ENCODE measurements at places on chromosomes 12 and 14.

DNA sequence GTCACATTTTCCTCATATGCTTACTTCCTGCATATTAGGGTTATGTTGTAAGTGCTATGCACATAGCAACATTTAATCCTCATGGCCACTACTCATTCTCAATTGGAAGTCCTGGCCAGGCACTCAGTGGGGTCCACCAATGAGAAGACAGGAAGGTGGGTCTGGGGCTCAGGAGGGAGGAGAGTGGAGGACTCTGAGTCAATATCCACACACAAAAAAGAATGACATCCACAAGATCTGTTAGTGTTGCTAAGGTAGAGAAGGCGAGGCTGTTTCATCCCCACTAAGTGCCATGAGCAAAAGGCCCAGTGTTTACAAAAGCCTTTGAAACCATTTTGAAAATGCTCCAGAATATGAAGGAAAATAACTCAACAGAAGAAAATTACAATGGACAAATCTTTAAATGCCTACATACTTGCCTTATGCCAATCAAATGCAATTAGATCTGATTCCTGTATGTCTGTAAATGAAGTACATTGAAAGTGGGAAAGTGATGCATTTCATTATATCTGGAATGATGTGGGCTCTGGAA, 53.9 kb downstream of the EID3 start:
- no peak for DNase-seq

- DNase-seq = no peak
Measured at GRCh38 chr14:20602583-20602982, 11.4 kb upstream of the RNASE12 start.

- DNase-seq = no peak
Measured at GRCh38 chr12:63885401-63885800, 40.9 kb downstream of the SRGAP1 start.

DNA sequence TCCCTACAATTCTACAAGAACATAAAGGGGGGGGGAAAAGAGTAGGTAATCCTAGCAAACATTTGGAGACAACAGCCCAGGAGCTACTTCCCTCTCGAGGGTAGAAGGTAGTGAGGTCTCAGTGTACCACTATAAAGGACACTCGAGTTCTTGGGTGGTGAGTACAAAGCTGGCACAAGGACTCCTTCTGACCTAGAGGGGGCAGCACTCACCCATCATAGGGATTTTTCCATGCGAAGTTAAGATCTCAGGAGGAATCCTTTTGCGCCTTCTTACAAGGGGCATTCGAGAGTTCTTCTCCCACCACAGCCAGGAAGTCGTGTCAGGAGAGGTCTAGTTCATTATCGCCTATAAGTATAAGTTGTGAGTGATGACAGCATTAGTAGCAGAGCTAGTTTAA, 200.2 kb upstream of the RBM19 start:
- DNase-seq = peak; percentile 33

DNA sequence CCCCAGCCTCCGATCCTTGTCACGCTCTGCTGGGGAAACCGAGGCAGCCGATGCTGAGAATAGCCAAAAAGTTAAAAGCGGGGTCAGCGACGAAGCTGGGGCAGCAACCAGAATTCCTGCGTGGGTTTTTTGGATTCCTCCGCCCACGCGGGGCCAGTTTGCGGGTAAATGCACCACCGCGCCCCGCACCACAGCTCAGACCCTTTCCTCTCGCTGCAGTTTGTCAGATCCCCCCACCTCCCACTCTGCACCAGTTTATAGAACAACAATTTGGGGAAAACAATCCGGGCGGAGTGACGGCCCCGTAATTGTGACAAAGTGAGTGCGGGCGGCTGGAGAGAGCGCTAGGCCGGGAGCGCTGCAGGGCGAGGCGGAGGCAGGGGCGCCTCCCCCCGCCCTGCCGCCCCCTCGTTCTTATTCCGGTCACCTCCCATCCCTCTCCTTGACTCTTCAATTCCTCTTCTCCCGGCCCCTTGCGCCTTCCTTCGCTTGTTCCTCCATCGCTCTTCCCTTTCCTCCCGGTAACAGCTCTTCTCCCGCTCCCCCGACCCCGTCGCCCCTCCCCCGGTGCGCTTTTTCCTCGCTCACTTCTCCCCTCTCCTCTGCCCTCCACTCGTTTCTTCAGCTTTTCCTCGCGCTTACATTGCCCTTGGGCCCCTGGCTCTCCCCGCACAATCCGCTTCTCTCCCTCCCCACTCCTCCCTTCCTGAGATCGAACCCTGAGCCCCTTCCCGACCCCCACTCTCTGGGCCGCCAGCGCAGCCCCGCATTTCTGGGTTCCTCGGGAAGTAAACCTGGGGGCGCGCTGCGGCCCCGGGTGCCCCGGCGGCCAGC, 646 bp upstream of the DNAJC22 start:
- DNase-seq = no peak

DNA sequence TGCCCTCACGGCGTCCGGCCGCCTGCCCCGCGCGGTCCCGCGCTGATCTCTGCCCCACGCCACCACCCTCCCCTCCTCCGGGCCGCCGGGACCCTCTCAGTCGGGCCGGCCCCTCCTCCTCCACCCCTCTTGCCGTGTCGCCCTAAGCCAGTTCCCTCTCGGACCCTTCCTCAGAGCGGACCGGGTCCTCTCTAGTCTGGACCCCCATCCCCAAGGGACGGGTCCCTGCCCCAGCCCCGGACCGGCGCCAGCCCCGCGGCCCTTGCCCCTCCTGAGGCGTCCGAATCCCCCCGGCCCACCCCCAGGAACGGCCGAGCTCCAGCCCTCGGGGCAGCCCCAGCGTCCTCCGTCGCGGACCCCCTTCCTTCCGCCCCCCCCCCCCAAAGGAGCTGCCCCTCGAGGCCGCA, 485 bp downstream of the PPP4R4 start:
- no peak for DNase-seq

GRCh38 chr14:74619672-74620131, 7.7 kb upstream of the LTBP2 start:
- no peak for DNase-seq

GRCh38 chr14:36221112-36221511, 44.6 kb upstream of the PTCSC3 start:
- no peak for DNase-seq

- DNase-seq = no peak
Measured at GRCh38 chr12:6340745-6341416, 995 bp downstream of the TNFRSF1A start.

DNA sequence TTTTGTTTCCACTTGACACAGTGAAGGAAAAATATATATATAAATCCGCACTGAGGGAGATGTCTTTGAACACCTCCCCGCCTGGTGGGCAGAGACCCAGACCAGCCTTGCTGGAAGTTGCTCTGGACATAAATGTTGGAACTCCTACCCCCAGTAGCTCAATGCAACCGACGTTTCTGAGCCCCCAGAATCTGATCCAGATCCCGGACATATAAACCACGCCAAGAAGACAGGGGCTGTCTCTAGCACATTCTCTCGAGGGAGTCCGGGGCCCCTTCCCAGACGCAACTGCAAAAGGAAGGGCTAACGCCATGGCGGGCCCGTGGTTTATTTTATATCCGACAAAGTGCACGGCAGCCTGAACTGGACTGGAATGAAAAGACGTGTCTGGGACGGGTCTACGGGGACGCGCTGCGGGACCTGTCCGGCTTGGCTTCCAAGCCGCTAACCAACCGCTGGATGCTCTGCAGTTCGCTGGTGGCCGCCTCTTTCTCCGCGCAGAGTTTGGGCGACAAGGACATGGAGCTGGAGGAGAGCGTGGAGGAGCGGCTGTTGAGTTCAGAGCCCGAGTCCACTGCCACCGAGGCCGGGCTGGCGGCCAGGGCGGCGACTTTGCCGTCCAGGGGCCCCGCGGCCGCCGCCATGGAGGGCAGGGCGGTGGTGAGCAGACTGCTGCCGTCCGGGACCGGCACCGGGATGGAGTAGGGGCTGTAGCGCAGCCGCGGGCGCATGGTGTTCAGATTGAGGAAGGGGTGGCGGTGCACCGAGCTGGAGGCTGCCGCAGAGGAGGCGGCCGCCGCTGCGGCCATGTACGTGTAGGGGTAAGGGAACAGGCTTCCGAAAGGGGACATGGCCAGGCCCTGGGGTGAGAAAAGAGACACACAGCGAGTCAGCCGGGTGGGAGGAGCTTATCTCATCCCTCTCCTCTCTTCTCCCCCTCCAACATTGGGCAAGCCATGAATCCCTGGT, 12.2 kb downstream of the TBX3 start:
- DNase-seq = no peak

DNA sequence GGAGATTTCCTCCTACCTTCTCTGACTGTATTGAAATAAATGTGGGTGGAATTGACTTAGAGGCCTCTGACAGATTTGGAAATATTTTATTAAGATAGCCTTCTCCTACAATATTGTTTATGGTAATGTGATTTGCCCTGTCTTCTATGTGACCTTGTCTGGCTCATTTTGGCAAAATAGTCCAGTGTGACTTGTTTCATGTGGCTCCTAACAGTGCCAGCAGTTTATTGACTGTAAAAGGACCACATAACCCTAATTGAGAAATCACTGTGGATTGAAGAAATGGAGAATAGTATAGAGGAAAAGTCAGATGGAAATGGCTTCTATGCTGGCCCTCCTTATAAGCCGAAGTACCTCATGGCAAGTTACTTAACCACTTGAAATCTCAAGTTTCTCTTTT, 170.9 kb upstream of the PTPRQ start:
- DNase-seq = no peak

- no peak for DNase-seq
Measured at GRCh38 chr12:42182394-42182793, 37.7 kb upstream of the GXYLT1 start.

DNA sequence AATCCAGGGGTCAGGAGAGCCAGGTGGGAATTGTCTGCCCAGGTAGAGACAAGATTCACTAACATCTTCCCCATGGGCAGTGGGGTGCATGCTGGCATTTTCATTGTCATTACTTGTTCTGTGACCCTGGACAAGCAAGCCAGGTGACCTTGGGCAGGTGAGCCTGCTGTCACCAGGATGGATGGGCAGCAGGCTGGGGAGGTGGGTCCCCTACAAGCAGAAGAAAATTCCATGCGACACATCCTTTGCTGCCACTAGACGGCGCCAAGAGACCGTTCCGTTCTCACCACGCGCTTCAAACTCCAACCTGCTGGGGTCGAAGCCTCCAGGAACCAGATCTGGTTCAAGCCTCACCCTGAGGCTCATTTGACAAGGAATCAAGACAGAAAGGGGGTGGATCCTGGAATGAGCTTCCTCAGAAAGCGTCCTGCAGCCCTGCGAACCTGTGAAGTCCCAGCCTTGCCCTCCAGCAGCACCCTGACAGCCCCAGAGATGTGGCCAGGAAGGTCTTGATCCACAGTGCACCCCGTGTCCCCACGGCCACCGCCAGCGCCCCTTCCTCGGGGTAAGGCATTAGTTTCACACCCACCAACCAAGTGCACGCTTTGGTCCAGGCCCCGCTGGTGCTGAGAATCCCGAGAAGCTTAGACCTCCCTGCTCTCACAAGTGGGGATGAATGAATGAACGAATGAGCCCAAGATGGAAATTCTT, 3.2 kb upstream of the DYNC1H1 start:
- peak; percentile 60 for DNase-seq

DNA sequence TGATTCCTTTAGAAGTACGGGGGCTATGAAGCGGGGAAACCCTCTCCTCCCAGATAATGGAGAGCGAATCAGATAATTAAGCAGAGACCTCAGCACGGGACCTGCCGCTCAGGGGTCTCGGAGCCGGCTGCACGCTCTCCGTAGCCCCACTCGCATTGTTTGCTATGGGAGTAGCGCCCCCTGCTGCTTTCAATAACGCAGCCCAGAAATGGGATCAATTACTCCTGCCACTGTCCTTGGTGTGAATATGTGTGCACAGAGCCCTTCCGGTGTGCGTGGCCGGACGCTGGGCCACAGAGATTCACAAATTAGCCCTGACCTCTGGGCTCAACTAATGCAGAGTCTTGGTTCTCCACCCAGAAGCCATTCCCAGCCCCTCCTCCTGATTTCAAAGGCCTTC, 76.4 kb upstream of the TMEM132C start:
- peak; percentile 5 for DNase-seq

DNA sequence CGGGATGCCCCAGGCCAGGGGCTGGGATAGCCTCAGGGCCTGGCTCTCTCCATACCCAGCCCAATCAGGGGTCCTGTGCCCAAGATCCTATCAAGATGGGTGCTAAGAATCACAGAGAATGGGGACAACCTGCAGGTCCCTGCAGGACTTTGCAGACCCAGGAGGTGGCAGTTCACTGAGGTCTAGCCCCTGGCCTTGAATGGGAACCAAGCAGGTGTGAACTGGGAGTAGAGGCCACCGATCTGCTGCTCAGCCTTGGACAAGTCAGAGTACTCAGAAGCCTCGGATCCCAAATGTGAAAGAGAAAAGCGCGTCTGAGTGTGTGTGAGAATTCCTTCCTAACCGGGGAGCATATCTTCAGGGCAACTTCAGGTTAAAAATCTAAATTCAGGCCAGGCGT, 76.2 kb downstream of the ARL6IP4 start:
- no peak for DNase-seq

- DNase-seq = no peak
Measured at GRCh38 chr14:103105580-103106150, 11.1 kb downstream of the EXOC3L4 start.

DNA sequence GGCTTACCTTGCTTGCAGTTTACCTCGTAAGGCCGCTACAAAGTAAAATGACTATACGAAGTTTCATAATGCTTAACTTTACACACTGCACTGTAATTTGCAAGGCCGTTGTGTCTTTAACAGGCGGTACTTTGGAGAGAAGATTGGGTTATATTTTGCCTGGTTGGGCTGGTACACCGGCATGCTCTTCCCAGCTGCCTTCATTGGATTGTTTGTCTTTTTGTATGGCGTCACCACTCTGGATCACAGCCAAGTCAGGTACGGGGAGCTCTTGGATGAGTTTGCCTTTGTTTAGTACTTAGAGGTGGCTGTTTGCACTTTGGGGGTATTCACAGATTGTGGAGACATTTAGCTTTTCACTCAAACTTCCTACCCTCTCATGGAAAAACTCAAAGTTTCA, 167.8 kb downstream of the SLC5A8 start:
- DNase-seq = no peak

DNA sequence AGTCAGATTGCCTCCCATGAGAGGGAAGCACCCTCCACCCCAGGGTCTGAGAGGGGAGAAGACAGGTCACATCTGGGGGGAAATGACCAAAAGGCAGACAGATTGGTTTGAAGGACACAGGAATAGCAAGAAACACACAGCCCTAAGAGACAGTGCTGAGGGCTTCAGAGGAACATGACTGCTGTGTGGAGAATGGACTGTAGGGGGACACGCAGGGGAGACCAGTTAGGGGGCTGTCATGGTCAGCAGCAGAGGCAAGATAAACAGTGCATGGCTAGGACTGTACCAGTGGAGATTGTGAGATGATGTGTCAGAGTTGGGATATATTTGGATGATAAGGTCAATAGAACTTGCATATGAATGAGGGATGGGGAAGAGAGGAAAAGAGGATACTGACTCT, 19.7 kb downstream of the SMUG1 start:
- no peak for DNase-seq

GRCh38 chr12:80752464-80752863, 35.8 kb downstream of the MYF5 start:
- no peak for DNase-seq

DNA sequence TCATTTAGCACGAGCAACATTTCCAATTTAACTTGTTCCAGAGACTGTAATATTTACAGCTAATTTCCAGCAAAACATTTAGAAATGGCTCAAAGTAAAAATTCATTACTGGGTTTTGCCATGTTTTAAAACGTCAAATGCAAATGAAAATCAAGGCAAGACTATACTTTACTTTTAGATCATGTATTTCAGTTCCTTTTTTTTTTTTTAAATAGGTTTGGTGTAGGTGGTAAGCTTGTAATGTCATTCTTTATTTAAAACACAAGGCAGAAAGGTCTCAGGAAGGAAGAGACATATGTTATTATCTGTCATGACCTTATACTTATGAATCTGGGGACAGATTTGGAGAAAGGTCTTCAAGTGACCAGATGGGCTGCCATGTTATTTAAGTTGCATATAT, 54.1 kb downstream of the GRIP1 start:
- no peak for DNase-seq

- DNase-seq = no peak
Measured at GRCh38 chr12:92624236-92624635, 78.6 kb upstream of the PLEKHG7 start.
